ENCODE measurements at places on chromosomes 13 and 19. TPM values are rescaled to one million over a fixed set of nuclear protein-coding genes. Genes with fewer than 3 reads are reported as not detected.

Gene TTC9B
- total RNA-seq = not detected

Gene UNC13A
- total RNA-seq = 1.2 TPM

Gene TNFSF13B
- not detected for total RNA-seq

Gene OR10H1
- total RNA-seq = not detected

Gene ZFR2
- total RNA-seq = 2.3 TPM

Gene TCF3
- 91.7 TPM for total RNA-seq

Gene ZNF491
- total RNA-seq = 5.3 TPM

Gene XRCC1
- total RNA-seq = 42.7 TPM

Gene BRCA2
- total RNA-seq = 7.8 TPM

Gene TEX30
- total RNA-seq = 48.4 TPM

Gene CXCL17
- total RNA-seq = not detected

Gene ZNF468
- 24.5 TPM for total RNA-seq
